ENCODE measurements at places on chromosomes 6 and 20.

GRCh38 chr20:24651976-24652345 is 182.5 kb downstream of the SYNDIG1 start:
- no peak for ATAC-seq

DNA sequence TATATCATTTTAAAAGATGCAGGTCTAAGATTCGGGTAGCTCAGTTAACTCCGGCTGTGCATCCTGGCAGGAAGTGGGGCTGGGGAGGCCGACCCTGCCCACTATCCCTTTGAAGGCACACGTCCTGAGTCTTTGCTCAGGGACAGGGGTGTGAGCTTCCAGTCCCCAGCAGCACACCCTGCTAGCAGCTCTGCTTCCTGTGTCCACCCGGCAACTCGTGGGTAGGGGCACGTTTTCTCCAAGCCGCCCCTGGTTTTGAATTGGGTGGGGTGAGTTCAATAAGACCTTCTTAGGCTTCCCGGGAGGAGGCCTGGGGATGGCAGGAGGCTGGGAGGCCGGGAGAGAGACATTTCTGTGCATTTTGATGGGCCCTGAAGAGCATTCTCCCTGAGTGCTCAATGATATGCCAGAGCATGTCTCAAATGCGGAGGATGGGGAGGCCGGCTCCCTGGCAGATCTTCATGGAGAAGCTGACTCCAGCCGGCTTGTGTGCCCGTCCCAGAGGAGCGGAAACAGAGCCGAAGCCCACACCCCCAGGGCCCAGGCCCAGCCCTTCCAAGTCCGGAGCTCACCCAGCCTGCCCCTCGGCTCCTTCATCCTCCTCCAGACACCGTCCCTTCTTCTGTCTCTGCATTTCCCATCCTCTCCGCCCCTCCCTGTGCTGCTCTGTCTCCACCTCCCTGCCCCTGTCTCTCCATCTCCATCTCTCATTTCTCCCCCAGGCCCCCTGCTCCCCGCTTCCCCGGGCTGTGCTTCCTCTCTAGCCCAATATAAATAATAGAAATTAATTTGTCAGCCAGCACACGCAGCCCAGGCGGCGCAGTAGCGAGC is 36.3 kb upstream of the ZFAND3 start:
- peak; percentile 45 for ATAC-seq

DNA sequence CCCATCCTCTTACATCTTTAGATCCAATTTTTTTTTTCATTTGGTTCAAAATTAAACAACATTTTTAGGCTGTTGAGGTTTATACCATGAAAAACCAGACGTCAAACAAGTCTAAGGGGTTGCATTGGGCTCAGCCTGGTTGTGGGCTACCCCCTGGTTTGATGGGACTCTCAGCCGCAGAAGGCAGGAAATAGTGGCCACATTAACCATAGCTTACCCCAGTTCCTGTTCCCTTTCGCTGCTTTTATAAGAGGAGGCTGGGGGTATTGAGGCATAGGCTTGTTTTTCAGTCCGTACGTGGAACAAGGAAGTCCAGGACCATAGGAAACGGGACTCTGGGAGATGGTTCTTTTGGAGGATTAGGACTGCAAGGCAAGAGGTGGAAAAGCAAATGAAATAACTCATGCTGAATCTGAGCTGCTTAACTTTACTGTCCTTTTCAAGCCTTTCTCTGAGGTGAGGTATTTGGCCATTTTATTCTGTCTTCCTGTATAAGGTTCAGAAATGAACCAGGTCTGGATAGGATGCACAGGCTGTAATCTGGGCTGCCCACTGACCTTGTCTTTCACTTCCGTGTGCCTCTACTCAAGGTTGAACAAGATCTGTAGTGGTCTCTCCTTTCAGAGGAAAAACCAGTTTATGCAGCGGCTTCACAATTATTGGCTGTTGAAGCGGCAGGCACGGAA is 7.7 kb downstream of the BRPF3 start:
- peak; percentile 63 for ATAC-seq

- ATAC-seq: no peak
Observed at GRCh38 chr20:61106438-61106837, 145.6 kb upstream of the CDH4 start.

DNA sequence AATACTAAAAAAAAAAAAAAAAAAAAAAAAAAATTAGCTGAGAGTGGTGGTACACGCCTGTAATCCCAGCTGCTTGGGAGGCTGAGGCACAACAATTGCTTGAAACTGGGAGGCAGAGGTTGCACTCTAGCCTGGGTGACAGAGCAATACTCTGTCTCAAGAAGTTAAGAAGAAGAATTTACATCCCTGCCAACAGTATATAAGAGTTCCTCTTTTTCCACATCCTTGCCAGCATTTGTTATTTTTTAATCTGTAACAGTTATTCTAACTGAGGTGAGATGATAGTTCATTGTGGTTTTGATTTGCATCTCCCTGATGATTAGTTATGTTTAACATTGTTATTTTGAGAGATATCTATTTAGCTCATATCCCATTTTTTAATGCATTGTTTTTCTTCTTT is 20.3 kb upstream of the DYNLRB1 start:
- ATAC-seq: no peak

- ATAC-seq: no peak
Observed at GRCh38 chr20:8299921-8300320, 167.9 kb downstream of the PLCB1 start.

DNA sequence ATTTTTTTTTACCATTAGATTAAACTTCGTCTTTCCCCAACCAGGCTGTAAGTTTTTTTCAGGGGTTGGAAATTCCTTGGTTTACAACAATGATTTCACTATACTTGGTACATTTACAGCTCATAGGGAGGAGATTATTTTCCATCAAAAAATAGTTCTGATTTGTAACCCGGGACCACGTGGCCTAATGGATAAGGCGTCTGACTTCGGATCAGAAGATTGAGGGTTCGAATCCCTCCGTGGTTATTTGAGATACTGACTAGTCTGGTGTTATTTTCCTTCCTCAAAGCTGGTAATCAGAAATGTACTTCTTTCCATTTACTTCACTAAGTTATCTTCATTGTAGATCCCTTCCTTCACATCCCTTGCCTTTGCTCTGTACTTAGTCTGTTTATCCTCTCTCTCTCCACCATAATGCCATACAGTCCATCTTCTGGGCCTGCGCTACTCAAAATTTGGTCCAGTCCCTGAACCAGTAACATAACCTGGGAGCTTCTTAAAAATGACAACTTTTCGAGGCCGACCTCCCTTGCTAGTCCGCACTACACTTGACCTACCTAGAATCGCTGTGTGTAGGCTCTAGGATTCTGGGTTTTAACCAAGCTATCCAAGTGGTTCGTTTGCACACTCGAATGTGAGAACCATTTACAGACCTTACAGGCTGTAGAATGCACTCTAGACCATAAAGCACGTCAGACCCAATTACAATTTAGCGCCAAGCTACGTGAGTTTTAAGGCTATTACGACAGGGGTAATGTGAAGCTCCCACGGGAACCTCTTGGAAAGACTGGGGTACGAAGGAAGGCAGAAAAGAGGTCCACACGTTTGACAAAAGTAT is 42.1 kb upstream of the BTN3A2 start:
- peak; percentile 76 for ATAC-seq

- no peak for ATAC-seq
Observed at GRCh38 chr6:12125396-12125795, 113.3 kb downstream of the HIVEP1 start.

- ATAC-seq: no peak
Observed at GRCh38 chr6:109075934-109076333, 18.7 kb downstream of the SESN1 start.

DNA sequence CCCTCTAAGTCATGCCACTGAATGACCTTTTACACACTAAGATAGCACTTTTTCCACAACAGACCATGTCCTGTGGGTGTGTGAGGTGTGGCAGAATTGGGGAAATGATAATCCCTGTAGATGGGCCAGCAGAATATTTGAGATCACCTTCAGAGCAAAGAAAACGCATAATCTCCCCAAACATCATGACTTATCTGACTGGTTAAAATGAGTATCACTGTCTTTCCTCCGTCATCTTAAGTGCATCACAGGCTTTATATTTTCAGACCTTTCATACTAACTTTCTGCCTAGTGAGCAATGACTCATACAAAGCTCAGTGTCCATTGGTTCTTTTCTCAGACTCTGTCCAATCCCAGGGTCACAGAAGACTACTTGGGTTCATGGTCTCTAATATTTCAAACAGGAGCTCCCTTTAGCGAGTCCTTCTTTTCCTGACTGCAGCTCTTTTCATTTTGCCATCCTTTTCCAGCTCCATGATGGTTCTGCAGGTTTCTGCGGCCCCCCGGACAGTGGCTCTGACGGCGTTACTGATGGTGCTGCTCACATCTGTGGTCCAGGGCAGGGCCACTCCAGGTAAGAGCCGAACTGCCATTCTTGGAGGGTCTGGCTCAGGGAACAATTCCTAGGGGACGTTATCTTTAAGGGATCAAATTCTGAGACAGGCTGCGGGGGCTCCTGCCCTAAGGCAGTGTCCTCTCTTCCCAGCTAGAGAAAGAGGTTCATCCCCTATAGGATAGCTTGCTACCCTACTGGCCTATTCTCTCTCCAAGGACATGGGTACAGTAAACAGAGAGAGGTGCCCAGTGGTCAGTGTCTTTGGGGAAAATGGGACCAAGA is at the start of gene HLA-DPB1:
Gene HLA-DPB1, plus strand, starts transcription at position 423 of the 838 bp plus-strand sequence. Its CDS starts 52 bp downstream, at position 475.
- ATAC-seq: peak; percentile 89

- ATAC-seq: no peak
Observed at GRCh38 chr6:151869345-151869744, 61.9 kb downstream of the ESR1 start.

GRCh38 chr6:33708516-33709204 is 2.8 kb downstream of the UQCC2 start:
- no peak for ATAC-seq

DNA sequence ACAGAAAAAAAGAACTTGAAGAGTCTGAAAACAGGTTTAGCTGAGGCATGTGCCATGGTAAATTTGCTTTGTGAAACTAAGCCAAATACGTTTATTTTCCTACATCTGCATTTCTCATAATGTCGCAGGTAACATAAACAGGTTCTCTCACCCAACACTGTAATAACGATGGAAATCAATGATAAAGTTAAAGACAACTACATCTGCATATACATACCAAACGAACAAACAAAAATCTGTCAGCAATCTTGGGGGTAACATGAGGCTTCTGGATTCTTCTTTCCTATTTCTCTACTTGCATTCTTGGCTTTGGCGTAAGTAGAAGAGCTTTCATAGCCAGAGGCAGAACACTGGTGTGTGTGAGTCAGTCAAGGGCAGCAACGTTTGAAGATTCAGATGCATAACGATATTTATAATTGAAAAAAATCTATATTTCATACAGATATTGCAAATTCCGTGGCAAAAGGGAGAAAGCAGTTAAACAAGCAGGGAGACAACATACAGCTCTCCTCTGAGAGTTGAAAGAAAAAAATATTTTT is 195.1 kb downstream of the EDN1 start:
- ATAC-seq: no peak

DNA sequence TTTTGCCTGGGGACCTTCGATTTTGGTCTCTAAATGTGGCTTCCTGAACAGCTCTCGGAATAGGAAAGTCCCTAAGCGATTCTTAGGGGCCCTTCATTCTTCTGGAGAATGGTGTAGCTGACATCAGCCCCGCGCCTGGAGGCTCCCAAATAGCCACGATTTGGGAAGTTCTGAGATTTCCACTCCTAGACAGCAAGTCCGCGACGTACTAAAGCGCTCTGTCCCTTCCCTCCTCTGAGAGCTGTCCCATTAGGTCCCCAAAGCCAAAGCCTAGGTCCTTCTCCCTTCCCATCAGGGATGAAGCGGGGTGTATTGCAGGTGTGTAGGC is 756 bp downstream of the MOXD1 start:
- ATAC-seq: no peak

GRCh38 chr20:44271915-44272663 is 25.0 kb downstream of the GDAP1L1 start:
- ATAC-seq: no peak

DNA sequence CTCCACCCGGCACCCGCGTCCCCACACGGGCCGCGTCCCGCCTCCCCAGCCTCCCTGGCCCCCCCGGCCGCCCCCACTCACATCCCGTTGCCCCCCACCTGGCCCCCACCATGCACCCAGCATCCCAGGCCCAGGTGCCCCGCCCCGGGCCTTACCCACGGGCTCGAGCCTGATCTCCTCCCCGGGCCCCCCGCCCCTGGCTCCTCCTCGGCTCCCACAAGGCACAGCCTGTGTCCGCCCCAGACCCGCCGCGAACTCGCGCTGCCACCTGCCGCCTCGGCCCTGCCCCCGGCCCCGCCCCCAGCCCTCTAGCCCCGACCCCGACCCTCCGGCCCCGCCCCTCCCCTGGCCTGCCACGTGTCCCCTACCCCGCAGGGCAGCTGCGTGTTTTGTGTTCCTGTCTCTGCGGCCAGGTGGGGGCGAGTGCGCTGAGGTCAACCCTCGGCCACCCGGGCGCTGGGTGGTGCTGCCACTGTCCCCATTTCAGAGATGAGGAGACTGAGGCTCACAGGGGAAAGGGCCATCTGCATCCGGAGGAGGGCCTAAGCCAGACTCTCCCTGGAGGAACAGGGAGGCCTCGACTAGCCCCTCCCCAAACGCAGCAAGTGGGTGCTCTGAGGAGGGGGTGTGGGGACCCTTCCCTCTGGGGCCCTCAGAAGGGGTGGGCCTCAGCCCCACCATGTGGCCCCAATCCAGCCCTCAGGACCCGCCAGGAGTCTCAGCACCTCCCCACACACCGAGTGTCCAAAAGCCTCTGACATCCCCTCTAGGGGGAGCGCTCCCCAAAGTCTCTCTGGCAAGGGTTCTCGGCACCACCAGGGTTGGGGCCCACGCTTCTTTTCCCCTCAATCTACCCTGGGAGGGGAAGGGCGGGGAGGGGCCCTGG is 99.8 kb downstream of the TAF4 start:
- no peak for ATAC-seq

DNA sequence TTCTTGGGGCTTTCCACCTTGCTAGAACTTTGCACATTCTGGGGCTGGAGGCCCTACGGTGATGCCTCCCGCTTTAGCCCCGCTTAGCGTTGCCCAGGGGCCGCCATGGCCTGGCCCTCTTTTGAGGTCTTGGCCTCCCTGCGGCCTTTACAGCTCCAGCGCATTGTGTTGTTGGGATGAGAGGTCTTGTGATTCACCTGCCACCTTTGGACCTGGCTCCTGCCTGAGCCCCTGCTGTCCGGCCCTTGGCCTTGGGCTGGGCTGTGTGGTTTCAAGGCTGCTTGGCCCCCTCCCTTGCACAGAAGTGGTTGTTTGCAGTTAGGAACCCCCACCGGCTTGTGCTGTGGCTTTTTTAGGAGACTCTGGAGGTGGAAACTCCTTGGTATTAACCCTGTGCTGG is 61.0 kb upstream of the CDH4 start:
- no peak for ATAC-seq
